ENCODE measurements at places on chromosomes 2 and 18.

- DNase-seq, result no peak
Measured at GRCh38 chr2:232419245-232420072, 12.8 kb downstream of the ALPG start.

DNA sequence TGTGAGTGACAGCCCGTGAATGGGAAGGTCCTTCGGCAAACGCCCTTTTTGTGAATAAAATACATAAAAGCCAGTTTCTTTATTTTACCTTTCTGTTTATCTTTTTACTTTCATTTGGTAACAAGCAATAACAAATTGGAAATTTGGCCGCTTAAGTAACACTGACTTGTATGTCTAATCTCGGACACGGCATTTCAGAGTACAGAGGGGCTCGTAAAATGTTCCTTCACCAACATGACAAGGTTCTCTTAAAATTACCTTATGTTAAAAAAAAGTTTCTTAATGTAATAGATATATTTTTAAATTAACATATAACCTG, 558 bp upstream of the NEMP2 start:
- no peak for DNase-seq

DNA sequence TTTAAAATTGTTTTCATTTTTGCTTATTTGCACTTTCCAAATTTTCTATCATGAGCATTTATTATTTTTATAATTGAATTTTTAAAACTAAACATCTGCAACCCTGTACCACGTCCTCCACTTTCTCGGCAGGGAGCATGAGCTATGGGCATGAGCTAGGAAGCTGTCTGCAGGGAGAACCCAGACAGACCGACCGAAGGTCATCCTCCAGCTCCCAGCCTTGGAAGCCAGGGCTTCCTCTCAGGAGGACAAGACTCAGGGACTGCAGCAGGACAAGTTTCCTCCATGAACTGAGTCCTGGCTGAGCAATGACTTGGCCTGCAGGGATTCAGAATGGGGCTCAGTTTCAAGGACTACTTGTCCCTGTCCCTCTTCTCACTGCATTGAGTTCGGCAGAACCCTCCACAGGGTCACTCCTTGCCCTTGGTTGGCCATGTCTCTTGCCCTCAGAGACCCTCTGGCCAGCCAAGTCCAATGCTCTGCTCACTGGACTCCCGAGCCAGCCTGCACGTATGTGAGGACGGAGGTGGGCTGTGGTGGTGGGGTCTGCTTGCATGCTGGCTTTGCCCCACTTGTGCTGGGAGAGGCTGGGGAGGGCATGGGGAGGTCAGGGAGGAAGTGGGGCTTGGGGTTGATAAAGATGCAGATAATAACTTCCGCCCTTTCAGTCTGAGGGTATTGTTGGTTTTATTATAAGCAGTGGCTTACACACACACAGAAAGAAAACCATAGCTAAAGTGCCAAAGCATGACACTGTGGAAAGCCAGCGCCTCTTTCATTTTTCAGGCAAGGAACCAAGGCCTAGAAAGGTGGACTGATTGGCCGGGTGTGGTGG, 6.6 kb downstream of the NMUR1 start:
- no peak for DNase-seq

DNA sequence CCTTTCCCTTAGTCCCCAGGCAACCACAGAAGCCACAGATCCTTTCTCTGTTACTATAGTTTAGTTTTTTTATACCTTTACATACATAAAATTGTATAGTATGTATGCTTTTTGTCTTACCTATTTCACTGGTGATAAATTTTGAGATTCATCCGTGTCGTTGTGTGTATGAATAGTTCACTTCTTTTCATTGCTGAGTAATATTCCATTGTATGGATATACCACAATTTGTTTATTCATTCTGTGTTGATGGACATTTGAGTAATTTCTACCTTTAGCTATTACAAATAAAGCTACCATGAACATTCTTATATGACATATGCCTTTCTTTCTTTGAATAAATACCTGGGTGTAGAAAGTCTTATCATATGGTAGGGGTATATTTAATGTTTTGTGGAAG, 102.8 kb upstream of the CERS6 start:
- DNase-seq, result no peak

- DNase-seq, result no peak
Measured at GRCh38 chr2:150392614-150393013, 94.9 kb downstream of the RND3 start.

DNA sequence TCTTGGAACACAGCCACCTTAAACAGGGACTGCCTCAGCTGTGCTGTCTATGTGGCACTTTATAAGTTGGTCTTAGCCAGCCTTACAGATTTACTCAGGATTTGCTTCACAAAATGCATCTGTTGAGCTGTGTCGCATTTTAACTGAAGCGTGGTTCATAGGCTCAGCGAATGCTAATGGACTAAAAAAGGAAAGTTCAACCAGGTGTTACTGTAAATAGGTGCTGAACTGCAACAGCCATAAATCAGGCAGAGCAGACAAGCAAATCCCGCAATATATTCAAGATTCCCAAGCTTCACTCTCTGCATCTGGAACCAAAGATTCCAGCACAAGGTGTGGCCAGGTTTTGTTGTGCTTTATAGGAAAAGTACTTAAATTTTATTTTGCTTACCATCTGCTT, 130.0 kb downstream of the EPHA4 start:
- no peak for DNase-seq

GRCh38 chr2:182792441-182792840, 74.0 kb downstream of the FRZB start:
- DNase-seq, result no peak

DNA sequence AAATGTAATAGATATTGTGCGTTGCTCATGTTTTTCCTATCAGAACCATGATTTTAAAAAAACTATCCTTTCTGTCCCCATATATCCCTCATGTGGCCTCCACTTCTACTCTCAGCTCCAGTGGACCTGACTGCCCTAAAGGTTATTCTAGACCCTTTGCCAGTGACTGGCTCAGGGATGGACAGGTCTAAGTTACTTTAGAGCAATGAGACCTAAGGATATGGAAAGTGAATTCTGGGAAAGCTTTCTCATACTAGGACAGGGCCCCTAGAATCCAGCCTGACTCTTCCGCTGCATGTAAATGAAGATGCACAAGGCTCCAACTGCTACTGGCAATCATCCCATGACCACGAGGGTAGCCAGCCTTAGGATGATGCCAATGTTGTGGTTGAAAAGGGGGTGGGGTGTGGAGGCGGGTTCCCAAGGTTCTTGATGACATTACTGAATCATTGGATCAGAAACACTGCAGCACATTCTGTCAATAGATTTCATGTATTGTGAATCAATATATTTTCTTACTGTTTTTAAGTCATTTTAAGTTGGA, 21.3 kb downstream of the C2orf69 start:
- peak; percentile 82 for DNase-seq

DNA sequence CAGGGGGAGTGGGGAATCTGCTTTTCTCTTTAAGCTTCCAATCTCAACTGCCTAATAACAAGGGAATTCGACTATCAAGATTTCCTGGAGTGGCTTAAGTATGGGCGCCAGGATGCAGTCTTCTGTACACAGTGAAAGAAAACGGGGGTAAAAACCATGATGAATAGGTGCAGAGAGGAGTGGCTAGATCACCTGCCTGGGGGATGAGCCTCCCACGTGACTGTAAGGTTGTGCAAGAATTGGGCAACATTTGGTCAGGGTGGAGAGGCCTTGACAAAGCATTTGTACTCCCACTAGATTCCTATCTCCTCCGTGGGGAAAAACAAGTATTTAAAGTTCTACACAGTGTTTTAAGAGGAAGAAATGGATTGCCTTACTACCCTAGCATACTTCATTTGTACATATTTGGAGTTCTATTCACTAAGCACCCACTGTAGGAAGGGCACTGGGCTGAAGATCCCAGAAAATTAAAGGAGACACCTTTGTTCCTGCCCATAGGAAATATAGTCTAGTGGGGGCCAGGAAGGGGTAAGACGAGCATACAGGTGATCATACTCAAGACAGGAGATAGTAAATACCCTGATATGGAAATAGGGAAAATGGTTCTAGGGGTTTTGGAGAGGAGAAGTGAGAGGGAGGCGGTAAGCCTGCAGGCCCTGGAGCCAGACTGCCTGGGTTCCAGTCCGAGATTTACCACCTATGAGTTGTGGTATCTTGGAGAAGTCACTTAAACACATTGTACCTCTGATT, 29.2 kb downstream of the EPAS1 start:
- no peak for DNase-seq

DNA sequence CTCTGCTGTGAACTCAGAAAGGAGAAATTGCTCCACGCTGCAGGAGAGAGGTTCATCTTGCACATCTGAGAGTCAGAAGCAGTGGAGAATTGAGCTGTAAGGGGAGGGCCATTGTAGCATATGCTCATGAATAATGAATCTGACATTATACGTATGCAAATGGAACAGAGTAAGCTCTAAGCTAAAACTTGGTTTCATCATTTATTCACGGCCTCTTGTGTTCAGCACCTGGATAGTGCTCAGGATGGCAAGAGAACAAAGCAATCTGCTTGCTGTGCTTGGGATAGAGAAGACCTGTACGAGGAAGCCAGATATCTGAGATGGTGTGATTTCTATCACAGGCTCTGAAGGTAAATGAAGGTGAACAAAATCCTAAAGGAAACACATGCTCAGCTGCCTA, 87.9 kb upstream of the GCFC2 start:
- no peak for DNase-seq

GRCh38 chr2:177296040-177296439, 31.5 kb upstream of the NFE2L2 start:
- DNase-seq, result no peak

DNA sequence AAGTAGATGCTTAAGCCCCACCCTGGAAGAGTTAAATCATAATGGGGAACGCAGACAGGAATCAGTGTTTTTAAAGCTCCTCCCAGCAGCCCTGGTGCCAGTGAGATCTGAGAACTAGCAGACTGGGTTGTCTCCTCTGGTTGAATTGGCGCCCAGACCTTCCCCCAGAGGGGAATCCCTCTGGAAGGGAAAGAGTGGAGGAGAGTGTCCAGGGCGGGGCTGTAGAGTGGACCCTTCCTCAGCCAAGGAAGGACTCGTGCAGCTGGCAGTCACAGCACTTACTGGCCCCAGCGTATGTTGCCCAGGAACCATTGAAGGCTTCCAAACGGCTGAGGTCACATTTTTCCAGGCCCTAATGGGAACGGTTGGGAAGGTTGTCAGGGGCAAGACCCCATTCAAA, 62.5 kb downstream of the TGOLN2 start:
- no peak for DNase-seq

- DNase-seq, result no peak
Measured at GRCh38 chr18:78309307-78309706, 670.3 kb upstream of the SALL3 start.

DNA sequence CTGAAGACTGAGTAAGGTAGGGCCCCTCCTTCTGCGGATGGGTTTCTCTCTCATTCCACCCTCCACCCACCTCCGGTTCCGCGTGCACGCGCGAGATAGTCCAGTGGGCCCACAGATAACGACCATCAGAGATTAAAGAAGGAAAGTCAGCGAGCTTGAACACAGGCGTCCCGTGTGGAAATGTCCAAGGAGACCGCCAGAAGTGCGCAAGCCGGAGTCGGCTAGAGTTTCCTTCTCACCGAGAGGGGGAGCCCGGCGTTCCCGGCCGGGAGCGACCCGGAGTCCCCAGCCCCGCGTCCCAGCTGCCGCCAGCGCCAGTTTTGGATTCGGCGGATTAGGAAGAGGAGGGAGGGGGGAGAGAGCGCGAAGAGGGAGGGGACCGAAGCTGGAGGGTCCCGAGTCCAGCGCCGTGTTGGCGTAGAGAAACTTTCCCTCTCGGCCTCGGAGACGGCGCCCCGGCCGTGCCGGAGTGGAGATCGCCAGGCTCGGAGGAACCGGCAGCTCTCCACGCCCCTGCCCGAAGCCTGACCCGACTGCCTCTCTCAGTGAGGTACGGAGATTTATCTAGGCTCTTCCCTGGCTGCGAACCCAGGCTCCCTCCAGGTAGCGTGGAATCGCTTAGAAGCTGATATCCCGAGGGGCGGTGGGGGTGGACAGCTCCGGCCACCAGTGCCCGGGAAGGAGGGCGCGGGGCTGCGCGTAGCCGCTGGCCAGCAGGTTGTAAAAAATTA, at the start of gene GULP1:
Gene GULP1 (plus strand): TSS at position 258 of the 731 bp plus-strand sequence. CDS start 185,829 bp downstream, outside the sequence.
- DNase-seq, result no peak

DNA sequence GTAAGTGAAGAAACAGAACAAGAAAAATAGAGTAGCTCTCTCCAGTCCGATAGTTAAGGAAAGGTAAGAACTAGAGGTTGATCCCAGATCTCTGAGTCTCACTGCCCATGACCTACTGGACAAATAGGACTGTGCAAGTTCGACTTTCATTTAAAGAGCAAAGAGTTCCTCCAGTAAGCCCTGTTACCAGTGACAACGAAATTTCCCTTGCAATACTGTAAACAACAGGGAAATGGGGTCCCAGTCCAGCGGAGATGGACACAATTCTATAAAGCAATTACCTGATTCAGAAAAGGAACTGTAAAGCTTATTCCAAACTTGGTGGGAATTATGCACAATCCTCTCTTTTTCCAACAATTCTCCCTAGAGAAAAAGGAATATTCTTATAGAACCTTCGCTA, 65.9 kb downstream of the XDH start:
- no peak for DNase-seq

DNA sequence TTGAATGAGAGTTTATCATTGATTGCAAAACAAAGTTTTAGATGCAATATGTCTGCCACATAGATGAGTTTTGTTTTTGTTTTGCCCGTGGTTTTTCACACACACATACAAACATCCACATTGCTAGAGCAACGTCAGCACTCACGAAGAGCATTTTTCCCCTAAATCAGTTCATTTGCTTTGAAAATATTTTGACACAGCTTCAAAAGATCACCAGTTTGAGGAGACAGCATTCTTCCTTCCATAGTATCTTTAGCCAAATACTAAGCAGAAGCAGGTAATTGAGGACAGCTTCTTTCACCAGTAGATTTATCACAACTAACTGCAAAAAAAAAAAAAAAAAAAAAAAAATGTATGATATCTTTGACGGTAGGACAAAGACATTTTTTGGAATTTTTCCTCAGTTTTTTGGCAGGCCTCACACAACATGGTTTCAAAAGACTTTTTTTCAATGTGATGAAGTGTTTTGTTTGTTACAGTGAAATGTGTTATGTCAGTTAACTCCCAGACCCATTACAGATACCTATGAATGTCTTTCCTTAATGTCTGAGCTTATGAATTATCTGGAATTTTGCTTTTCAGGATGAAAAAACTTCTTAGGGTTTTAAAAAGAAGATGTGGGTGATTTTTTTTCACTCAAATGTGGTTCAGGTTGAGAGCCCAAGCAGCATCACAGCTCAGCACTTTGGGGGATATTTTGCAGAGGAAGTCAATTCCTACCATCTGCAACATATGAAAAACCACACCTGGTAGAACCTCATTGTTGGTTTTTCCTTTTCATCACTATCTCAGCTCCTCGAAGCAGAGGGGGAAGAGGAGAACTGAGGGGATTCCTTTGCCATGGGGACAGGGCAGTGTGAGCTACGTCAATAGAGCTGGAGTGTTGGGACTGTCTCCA, 31.6 kb downstream of the AOX1 start:
- DNase-seq, result no peak

DNA sequence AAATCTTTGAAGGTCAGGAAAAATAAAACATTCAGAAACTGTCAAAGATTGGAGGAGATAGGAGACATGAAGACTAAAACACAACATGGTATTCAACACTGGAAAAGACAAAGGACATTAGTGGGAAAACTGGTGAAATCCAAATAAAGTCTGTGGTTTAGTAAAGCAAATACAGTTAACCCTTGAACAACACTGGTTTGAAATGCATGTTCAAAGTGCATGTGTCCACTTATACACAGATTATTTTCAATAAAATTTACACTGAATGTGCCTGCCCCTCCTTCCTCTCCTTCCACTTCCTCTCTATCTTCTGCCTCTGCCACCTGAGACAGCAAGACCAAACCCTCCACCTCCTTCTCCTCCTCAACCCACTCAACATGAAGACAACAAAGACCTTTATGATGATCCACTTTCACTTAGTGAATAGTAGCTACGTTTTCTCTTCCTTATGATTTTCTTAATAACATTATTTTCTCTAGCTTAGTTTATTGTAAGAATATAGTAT, 14.5 kb downstream of the OLA1 start:
- no peak for DNase-seq
